ENCODE measurements at places on chromosomes 4 and X. TPM values are rescaled to one million over a fixed set of nuclear protein-coding genes. Genes with fewer than 3 reads are reported as not detected.
A peak's percentile ranks its signal among the peaks of the same experiment; 100 is the strongest.

GRCh38 chr4:186104890-186105646 lies 564 bp downstream of the FAM149A start:
- peak overlapping the region; percentile 86 for H3K4me3 ChIP-seq
- DNase-seq, result no peak
- peaks cover 27% of the 10 kb centered on the region for H3K27me3 ChIP-seq
- peak overlapping the region; percentile 80 for H3K27ac ChIP-seq

Gene DIPK2B
- 0.19 TPM for polyA plus RNA-seq

Gene DUX4
- polyA plus RNA-seq, result not detected

Gene IGSF1
- not detected for polyA plus RNA-seq

GRCh38 chr4:98363431-98363830 lies 102.2 kb downstream of the RAP1GDS1 start:
- H3K4me3 ChIP-seq, result no peak overlapping the region
- DNase-seq, result no peak
- no peaks in the 10 kb centered on the region for H3K27me3 ChIP-seq
- H3K36me3 ChIP-seq, result peaks cover 54% of the 10 kb centered on the region

GRCh38 chr4:56978750-56979303 lies at the start of gene POLR2B:
POLR2B (plus strand) TSS chr4:56978896; CDS start chr4:56978986, 90 bp downstream.
- peaks cover 65% of the 10 kb centered on the region for H3K4me1 ChIP-seq
- H3K4me3 ChIP-seq, result peak within 1 kb of the TSS; percentile 99
- H3K36me3 ChIP-seq, result peaks cover 3% of the 10 kb centered on the region
- H3K27me3 ChIP-seq, result no peaks in the 10 kb centered on the region
- peak within 1 kb of the TSS; percentile 99 for H3K27ac ChIP-seq

Gene PLP2
- polyA plus RNA-seq, result 119 TPM

DNA sequence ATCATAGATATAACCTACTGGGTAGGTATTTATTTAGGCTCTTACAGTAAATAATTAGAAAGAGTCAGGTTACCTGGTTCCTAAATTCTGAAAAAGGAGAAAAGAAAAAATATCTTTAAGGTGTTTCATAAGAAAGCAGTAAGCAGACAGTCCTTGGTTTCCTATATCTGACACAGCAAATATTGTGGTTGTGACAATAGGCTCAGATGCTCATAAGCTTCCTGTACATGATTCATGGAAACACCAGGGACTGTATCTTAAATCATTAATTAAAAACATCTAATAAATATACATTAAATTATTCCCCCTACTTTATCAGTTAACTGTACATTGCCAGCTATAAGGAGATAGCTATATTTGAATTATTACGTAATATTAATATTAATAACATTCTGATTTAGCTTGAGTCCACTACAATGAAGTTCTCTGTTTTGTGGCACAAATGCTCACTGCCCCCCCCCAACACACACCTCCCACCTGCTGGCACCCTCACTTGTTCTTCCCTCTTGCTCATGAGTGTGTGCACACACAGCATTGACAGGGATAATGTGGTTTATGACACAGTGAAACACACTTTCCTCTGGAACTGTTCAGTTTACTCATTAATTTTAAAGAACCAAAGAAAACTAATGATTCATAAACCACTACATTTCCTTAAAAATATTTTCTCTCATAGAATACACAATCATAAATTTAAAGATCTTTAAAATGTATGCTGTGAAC lies 187.4 kb downstream of the NR3C2 start:
- peak overlapping the region; percentile 1 for H3K27ac ChIP-seq
- no peaks in the 10 kb centered on the region for H3K27me3 ChIP-seq
- no peak for DNase-seq
- H3K4me3 ChIP-seq, result no peak overlapping the region

DNA sequence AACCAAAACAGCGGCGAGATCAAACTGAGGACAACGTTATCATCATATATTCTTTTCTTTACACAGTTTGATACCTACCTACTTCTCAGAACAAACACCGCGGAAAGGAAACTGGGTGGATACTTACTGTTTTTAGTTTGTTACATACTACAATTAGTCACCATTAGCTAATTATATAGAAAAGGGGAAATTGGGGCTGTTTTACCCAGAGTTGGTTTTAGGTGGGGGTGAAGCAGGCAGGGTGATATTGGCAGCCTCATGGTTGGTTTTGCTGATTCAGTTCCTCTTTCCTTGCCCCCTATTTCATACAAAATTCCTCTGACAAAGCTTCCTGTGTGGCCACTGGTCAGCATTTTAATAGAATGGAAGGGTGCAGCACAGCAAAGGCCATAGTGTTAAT lies 77.8 kb downstream of the SORBS2 start:
- no peak overlapping the region for H3K4me3 ChIP-seq
- peaks cover 13% of the 10 kb centered on the region for H3K27me3 ChIP-seq
- H3K4me1 ChIP-seq, result no peaks in the 10 kb centered on the region
- H3K36me3 ChIP-seq, result peaks cover 7% of the 10 kb centered on the region
- no peak for DNase-seq
- H3K27ac ChIP-seq, result no peak overlapping the region

DNA sequence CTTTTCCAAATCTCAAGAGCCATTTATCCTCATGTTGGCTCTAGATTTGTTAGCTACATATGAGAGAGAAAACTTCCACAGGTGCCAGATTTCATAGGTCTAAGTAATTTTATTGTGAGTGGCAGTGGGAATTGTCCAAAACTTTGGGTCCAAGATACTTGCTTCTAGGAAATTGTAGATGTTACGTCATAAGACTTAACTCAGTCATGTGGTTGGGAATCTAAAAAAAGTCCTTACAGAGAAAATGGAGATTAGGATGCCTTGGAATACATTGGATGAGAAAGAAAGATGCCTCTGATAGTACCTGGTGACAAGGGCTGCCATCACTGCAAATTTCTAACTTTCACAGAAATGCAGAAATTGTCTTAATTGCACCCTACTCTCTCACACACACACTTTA lies 506.5 kb downstream of the C4orf33 start:
- H3K4me3 ChIP-seq, result no peak overlapping the region
- H3K36me3 ChIP-seq, result no peaks in the 10 kb centered on the region
- H3K4me1 ChIP-seq, result no peaks in the 10 kb centered on the region

DNA sequence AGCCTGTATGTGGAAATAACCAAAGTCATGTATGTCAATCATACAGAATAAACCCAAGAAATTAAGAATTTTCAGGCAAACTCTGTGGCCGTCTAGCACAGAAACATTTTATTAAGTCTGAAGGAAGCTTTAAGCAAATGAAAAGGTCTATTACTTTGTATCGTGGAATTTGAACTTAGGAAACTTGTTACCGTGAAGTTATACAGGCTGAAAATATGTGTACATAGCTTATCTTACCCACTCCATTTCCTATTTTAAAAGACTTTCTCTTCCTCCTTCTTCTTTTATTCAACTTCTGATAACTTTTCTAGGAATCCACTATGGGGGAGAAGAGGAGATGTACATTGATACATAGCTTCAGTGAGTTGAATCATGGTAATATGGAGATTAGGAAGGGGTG lies 108.3 kb downstream of the AGTR2 start:
- no peak for DNase-seq
- no peaks in the 10 kb centered on the region for H3K36me3 ChIP-seq
- no peaks in the 10 kb centered on the region for H3K27me3 ChIP-seq
- no peaks in the 10 kb centered on the region for H3K4me1 ChIP-seq
